ENCODE measurements at places on chromosomes 1 and 21. TPM values are rescaled to one million over a fixed set of nuclear protein-coding genes. Genes with fewer than 3 reads are reported as not detected.
A peak's percentile ranks its signal among the peaks of the same experiment; 100 is the strongest.

The PLXNA2 gene
- polyA plus RNA-seq: 0.91 TPM

The CLCA4 gene
- polyA plus RNA-seq: not detected

The GCSAML gene
- not detected for polyA plus RNA-seq

The FYB2 gene
- not detected for polyA plus RNA-seq

The HAO2 gene
- polyA plus RNA-seq: not detected

The S100A16 gene
- polyA plus RNA-seq: not detected

The PRMT6 gene
- 16.3 TPM for polyA plus RNA-seq

The RNU1-3 gene
- polyA plus RNA-seq: 56.9 TPM

- H3K27ac ChIP-seq: peak within 1 kb of the TSS; percentile 97
- peak; percentile 73 for DNase-seq
These were observed at the start of the genes AMPD2 and GNAT2 for GRCh38 chr1:109619576-109620400. AMPD2 (plus strand) TSS chr1:109619837; CDS start chr1:109621176, 1,339 bp downstream. GNAT2 (minus strand) TSS chr1:109619616; CDS start chr1:109612870, 6,746 bp downstream.

- H3K4me1 ChIP-seq: no peaks in the 10 kb centered on the region
- peaks cover 37% of the 10 kb centered on the region for H3K27me3 ChIP-seq
- no peak overlapping the region for H3K4me3 ChIP-seq
These were observed 14.5 kb upstream of the CPT2 start for GRCh38 chr1:53182111-53182593.

DNA sequence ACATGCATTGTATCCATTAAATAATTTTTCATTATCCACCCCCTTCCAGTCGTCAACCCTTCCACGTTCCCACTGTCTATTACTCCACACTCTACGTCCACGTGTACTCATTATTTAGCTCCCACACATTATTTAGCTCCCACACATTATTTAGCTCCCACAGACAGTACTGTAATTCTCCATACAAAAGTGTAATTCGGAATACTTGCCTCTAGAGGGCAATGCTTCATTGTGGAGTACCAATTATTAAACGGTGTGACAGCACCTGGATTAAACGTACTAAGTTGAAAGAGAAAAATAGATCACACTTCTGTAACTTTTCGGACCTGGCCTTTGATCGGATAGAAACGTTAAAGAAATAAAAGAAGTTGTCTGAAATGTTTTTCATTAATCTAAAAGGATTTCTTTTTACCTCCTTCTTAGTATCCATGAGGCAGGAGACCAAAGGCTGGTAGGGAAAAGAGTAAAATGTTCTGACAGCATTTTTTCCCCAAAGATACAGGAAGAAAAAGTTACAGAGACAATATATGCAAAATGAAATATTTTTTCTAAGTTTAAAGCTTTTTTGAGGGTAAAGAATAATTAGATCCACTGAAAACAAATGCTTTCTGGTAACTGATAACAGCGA lies 99.2 kb downstream of the LHX8 start:
- no peaks in the 10 kb centered on the region for H3K36me3 ChIP-seq
- DNase-seq: no peak
- H3K4me3 ChIP-seq: no peak overlapping the region
- H3K27ac ChIP-seq: no peak overlapping the region
- H3K4me1 ChIP-seq: no peaks in the 10 kb centered on the region
- H3K27me3 ChIP-seq: no peaks in the 10 kb centered on the region

GRCh38 chr1:67126111-67126746 lies 8.5 kb downstream of the C1orf141 start:
- H3K27ac ChIP-seq: no peak overlapping the region
- H3K36me3 ChIP-seq: no peaks in the 10 kb centered on the region
- no peaks in the 10 kb centered on the region for H3K27me3 ChIP-seq
- H3K4me1 ChIP-seq: no peaks in the 10 kb centered on the region
- no peak for DNase-seq

GRCh38 chr21:45331531-45332147 lies 43.9 kb upstream of the POFUT2 start:
- peaks cover 9% of the 10 kb centered on the region for H3K4me1 ChIP-seq
- DNase-seq: no peak
- peaks cover 5% of the 10 kb centered on the region for H3K27me3 ChIP-seq
- H3K4me3 ChIP-seq: no peak overlapping the region

GRCh38 chr1:22619252-22619651 lies 17.2 kb upstream of the C1QA start:
- H3K27ac ChIP-seq: no peak overlapping the region
- H3K4me1 ChIP-seq: no peaks in the 10 kb centered on the region
- no peak overlapping the region for H3K4me3 ChIP-seq
- H3K36me3 ChIP-seq: no peaks in the 10 kb centered on the region
- no peak for DNase-seq

- H3K36me3 ChIP-seq: no peaks in the 10 kb centered on the region
- peaks cover 6% of the 10 kb centered on the region for H3K4me1 ChIP-seq
- DNase-seq: no peak
- H3K27ac ChIP-seq: no peak overlapping the region
- H3K4me3 ChIP-seq: no peak overlapping the region
These were observed 16.6 kb upstream of the S100A11 start for GRCh38 chr1:152053375-152053774.

DNA sequence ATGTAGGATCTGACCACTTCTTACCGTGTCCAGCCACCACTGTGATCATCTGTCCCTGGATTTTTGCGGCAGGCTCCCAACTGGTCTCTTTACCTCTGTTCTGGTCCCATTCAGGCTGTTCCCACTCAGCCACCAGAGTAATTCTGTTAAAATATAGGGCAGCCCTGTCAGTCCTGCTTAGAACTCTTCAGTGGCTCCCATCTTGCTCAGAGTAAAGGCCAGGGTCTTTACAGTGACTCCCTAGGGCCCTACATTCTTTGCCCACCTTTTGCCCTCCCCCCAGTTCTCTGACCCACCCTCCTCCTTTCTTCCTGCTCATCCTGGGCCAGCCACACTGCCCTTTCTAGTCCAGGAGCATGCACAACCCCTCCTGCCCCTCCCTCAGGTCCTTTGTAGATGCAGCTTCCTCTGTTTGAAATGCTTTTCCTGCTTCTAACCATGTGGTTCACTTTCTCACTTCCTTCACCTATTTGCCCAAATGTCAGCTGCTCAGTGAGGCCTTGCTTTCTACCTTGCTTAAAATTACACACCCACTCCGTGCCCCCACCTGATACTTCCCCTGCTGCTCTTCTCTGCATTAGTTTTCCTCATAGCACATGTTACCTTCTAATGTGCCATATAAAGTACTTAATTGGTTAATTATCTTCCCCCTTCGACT lies 7.8 kb downstream of the UBIAD1 start:
- peak overlapping the region; percentile 74 for H3K4me3 ChIP-seq
- H3K36me3 ChIP-seq: peaks cover 20% of the 10 kb centered on the region
- H3K27me3 ChIP-seq: no peaks in the 10 kb centered on the region
- peaks cover 67% of the 10 kb centered on the region for H3K4me1 ChIP-seq

DNA sequence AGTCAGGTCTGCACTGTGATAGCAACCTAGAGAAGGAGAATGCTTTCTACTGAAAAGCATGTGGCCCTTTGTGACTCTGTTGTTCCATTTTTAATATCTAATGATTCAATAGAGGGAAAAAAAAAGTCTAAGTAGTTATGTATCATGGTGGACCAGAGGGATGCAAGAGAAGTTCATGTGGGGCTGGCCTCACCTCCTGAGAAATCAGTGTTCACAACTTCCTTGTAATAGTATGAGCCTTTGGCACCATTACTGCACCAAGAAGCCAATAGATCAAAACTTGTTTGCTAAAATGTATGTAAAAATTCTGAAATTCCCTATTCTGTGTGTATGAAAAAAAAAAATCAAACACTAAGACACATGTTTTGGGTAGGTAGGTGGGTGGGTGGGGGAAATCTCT lies 5.0 kb downstream of the ZBTB17 start:
- peaks cover 66% of the 10 kb centered on the region for H3K4me1 ChIP-seq
- no peak overlapping the region for H3K27ac ChIP-seq
- H3K27me3 ChIP-seq: no peaks in the 10 kb centered on the region
- H3K4me3 ChIP-seq: no peak overlapping the region
- no peak for DNase-seq

GRCh38 chr1:37113285-37113997 lies 79.1 kb upstream of the GRIK3 start:
- H3K27me3 ChIP-seq: peaks cover 1% of the 10 kb centered on the region
- H3K27ac ChIP-seq: no peak overlapping the region
- H3K4me3 ChIP-seq: no peak overlapping the region
- no peaks in the 10 kb centered on the region for H3K36me3 ChIP-seq

GRCh38 chr1:58500043-58500442 lies 46.5 kb downstream of the OMA1 start:
- H3K36me3 ChIP-seq: peaks cover 25% of the 10 kb centered on the region
- H3K4me1 ChIP-seq: peaks cover 34% of the 10 kb centered on the region
- no peak for DNase-seq
- H3K27ac ChIP-seq: peak overlapping the region; percentile 37
- H3K27me3 ChIP-seq: no peaks in the 10 kb centered on the region
- H3K4me3 ChIP-seq: no peak overlapping the region

DNA sequence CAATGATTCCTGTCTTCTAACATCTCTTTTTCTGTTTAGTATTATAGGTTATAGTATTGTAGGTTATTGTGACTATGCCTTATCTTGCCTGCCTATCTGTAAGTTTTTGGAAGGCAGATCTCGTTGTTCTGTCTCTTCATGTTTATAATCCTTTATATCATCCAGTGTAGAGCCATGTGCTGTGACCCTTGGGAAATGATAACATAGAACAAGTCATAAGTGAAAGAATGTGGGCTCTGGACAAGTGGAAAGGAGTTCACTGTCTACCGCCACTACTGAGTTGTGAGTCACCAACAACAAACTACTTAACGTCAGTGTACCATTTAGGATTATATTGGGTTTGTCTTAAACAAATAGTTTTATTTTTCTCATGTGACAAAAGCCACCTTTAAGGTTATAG lies 139.3 kb downstream of the LYPLAL1 start:
- H3K27me3 ChIP-seq: no peaks in the 10 kb centered on the region
- H3K36me3 ChIP-seq: peaks cover 12% of the 10 kb centered on the region
- no peak for DNase-seq
- no peak overlapping the region for H3K4me3 ChIP-seq

- no peaks in the 10 kb centered on the region for H3K36me3 ChIP-seq
- no peak overlapping the region for H3K4me3 ChIP-seq
- no peaks in the 10 kb centered on the region for H3K4me1 ChIP-seq
- no peaks in the 10 kb centered on the region for H3K27me3 ChIP-seq
- DNase-seq: no peak
These were observed 113.4 kb downstream of the DISP1 start for GRCh38 chr1:222928212-222928611.

GRCh38 chr1:170864876-170865538 lies 70.3 kb upstream of the MROH9 start:
- DNase-seq: no peak
- no peaks in the 10 kb centered on the region for H3K4me1 ChIP-seq
- no peak overlapping the region for H3K27ac ChIP-seq
- no peak overlapping the region for H3K4me3 ChIP-seq
- H3K27me3 ChIP-seq: no peaks in the 10 kb centered on the region
- H3K36me3 ChIP-seq: no peaks in the 10 kb centered on the region

- no peak for DNase-seq
- peaks cover 27% of the 10 kb centered on the region for H3K36me3 ChIP-seq
- no peak overlapping the region for H3K27ac ChIP-seq
- H3K4me3 ChIP-seq: no peak overlapping the region
These were observed 79.5 kb downstream of the LRRC8C start for GRCh38 chr1:89712420-89712819.

Measured in naive B cell (primary cell).